ENCODE measurements at places on chromosomes 6 and 20.

DNA sequence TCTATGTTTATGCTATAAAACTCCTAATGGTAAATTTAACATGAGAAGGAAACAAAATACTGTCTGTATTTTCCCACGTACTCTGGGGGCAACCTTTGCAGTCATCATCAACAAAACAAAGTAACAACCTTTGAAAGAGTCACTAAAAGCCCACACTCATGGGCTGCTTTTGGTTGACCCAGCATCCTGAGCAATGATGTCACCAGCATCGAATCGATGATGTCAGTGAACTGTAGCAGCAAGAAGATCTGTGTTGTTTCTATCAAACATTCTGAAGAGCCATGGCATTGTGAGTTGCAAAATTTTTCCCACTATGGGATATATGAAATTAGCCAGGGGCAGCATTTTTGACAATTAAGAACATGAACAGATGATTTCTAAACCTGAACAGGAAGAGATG, 300.1 kb downstream of the HIVEP2 start:
- no peak for DNase-seq

DNA sequence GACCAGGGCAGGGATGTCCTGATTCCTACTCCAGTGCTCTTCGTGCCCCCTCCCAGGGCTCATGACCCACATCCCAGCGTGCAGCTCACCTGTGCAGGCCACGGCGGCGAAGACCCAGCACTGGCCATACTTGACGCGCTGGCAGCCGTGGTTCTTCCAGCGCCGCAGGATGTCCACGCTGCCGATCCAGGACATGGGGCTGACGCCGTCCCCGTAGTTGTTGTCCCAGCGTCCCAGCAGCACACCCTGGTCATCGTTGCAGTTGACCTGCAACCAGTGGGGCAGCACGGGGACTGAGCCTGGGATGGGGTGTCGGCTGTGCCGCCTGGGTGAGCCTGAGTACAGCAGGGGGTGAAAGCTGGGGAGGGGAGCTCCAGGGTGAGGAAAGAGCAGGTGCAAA, 18.4 kb downstream of the TGM2 start:
- no peak for DNase-seq

- no peak for DNase-seq
Observed at GRCh38 chr20:20977786-20978185, 128.4 kb downstream of the LINC00237 start.

- no peak for DNase-seq
Observed at GRCh38 chr6:72078096-72078495, 191.7 kb downstream of the RIMS1 start.

DNA sequence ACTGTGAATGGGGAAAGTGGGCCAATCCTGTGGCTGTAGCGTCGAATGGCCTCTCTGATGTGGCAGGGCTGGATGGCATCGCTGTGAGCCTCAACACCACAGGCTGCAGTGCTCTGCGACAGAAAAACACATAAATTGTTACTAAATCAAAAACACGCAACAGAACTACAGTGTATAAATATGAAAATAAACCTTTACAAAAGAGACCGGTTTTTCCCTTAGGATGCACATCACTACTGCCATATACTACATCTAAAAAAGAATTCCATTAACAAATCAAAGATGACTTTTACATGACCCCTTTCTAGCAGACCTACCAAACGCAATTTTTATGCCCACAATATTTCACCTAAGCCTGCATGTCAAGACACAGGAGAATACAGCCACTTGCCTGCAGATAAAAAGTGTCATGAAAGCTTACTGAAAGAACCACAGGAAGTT, 395.5 kb upstream of the RUNX2 start:
- no peak for DNase-seq

DNA sequence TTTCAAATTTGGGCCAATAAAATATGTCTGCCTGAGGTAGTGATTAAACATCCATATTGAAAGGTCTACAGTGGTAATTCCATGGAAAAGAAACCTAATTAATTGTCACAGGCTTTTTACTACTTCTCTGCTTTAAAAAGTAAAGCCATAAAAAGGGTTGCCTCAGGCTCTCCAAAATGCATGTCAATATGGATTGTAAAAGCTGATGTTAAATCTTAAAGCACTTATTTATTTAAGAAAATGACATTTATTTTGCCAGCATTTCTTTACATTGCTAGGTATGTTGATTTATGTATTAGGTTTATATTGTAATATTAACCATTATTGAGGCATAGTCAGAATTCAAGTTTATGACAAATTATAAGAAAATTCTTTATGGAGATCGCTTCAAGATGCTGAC, 133.2 kb downstream of the OPN5 start:
- DNase-seq = no peak

DNA sequence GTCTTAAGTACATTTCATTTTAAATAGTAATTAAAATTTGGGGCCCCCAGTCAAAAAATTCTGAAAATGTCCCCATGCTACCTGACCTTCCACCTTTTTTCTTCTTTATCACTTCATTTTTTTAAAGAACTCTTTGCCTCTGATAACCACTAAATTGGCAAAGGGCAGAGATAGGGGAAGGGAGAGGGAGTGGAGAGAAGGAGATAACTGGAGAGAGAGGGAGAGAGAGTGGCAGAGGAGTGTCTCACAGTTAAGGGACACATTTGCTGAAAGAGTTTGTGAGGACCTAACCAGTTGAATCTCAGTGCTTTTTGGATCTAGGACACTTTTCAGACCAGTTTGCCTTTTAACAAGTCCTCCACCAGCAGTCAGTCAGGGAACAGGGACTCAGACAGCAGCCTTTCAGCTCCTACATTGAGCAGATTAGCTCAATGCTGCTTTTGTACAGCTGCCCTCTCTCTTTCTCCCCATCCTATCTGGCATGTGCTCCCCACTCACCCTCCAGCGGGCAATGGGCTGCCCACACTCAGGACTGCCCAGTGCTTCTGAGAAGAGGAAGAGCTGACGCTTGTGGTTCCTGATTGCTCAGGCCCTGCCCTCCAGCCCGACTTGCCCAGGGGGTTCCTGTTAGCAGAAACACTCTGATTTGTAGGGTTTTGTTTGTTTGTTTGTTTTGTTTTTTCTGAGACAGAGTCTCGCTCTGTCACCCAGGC, 14.4 kb downstream of the ARMC2 start:
- DNase-seq = no peak

- DNase-seq = no peak
Observed at GRCh38 chr6:76876922-76877553, 586.3 kb downstream of the HTR1B start.

- no peak for DNase-seq
Observed at GRCh38 chr6:157613011-157613522, 210.0 kb upstream of the SNX9 start.

- no peak for DNase-seq
Observed at GRCh38 chr6:100988391-100988984, 107.4 kb upstream of the ASCC3 start.

DNA sequence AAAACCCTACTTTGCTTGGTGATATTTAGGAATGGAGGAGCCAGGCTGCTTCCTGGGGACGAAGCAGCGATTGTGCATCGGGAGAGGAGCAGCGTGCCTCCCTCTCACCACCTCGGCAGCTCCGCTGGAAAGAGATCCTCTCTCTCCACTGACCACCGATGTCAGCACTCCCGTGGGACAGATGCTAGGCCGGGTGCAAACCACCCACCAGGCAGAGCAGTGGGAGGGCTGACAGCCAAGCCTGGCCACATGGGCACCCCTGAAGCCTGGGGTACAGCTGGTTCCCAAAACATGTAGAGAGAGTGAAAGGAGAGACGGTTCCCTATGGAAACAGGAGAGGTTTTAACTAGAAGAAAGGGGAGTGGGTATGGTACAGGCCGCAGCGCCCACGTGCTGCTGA, 220.0 kb downstream of the ANKRD60 start:
- no peak for DNase-seq

DNA sequence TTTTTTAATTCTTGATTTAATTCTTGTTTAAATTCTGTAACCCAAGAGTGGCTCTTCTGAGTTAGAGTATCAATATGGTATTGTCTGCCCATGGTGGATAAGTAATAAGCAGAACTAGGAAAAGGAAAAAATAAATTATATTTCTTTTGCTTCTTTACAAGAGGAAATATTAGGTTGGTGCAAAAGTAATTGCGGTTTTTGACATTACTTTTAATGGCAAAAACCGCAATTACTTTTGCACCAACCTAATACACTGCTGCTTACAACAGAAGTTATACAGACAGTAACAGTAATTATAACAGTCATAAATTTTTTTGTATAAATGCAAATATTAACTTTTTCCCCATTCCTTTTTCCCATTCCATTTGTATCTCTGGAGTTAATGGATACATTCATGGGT, 65.6 kb downstream of the HS3ST5 start:
- no peak for DNase-seq

DNA sequence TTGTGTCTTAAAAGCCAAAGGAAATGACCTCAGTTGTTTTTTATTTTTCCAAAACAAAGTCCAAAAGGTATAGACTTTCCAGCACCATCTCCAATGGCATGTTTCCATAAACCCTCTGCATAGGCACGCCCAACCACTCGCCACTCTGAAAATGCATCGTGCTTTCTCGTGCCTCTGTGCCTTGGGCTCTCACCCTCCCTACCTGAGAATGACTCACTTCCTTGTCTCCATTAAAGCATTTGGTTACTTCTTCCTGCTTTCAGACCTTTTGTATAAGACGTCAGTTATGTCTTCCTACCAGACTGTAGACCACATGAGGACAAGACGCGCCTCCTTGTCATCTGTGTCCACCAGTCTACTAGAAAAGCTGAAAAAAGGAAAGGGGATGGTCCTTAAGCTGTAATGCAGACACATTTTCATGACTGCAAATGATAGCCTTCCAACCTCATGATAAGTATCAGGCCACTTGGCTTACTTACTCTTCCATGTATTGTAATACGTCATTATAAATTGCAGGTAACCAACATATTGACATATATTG, 61.2 kb upstream of the CDYL start:
- no peak for DNase-seq

GRCh38 chr20:63617876-63618265, 9.0 kb downstream of the GMEB2 start:
- DNase-seq = no peak

GRCh38 chr6:11752360-11752759, 26.2 kb downstream of the ADTRP start:
- no peak for DNase-seq

DNA sequence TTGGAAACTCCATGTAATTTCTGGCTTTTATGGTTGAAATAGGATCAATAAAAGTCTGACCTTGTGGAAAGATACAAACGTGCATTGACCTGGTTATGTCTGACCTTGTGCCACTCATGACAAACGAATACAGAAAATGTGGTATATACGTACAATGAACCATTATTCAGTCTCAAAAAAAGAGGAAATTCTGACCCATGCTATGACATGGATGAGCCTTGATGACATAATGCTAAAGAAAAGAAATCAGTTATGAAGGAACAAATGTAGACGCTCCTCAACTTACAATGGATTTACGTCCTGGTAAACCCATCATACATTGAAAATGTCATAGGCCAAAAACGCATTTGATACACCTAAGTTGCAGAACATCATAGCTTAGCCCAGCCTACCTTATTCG, 309.7 kb upstream of the SULF2 start:
- DNase-seq = no peak

DNA sequence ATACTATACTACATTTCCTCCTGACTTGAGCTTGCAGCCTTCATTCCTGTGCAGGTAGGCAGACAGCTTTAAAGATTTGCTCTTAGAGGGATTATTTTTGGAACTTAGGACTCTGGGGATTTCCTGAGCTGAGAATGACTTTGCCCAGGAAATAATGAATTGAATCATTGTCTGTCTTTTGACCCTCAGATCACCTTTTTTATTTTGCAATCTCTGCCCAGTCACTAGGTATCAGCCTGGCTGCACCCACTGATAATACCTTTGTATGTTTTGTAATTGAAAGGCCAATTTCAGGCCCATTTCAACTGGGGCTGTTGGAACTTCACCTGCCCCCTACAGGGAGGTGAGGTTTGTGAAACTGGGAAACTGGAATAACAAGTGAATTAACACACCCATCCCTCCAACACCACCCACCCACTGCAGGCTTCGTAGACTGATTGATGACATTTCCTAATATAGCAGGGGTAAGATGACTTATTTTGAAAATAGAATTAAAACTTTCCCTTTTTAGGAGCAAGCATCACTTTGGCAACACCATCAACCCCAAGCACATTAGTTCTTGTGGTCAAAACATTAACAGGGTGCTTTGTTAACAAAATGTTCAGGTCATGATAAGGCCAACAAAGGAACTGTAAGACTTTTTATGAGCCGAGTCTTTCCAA, 157.1 kb upstream of the CENPW start:
- no peak for DNase-seq

DNA sequence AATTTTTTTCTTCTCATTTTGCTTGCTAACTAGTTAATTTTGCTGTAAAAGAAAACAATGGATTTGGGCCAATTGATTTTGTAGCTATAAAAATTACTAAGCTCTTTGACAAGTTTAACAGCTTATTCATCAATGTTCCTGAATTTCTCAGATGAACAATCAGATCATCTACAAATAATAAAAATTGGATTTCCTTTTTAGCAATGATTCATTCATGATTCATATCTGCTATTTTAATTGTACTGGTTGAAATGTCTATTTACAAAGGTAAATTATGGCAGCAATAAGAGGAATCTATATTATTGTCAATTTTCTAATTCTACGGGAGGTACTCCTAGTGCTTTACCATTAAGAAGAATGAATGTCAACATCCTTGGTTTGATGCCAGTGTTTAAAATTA, 178.8 kb upstream of the BTBD3 start:
- DNase-seq = no peak

All from NCI-H1417 treated with DMSO at 0.1 percent for 48 hours (cell line).